ENCODE measurements at places on chromosomes 12 and 14.
A peak's percentile ranks its signal among the peaks of the same experiment; 100 is the strongest.

DNA sequence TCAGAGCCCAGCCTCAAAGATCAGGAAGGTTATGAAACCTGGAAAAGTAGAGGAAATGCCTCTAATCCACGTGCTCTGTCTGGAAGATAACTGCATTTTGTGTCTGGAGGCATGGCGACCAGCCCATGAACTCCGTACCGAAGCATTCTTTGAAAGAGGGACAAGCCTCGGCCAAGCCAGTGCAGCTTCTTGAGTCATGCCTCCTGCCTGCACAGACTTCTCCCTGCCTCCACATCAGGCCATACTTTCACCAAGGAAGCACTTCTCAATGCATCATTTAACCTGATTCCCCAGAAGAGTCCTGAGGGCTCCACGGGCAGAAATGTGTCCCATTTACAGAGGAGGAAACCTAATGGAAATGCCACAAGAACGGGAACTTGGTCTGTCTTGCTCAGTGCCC, 3.4 kb downstream of the ACTN1 start:
- no peak for DNase-seq

GRCh38 chr14:43001731-43002130, 1395.1 kb downstream of the LRFN5 start:
- DNase-seq: no peak

GRCh38 chr12:125330645-125331341, 265.6 kb downstream of the AACS start:
- peak; percentile 83 for DNase-seq

DNA sequence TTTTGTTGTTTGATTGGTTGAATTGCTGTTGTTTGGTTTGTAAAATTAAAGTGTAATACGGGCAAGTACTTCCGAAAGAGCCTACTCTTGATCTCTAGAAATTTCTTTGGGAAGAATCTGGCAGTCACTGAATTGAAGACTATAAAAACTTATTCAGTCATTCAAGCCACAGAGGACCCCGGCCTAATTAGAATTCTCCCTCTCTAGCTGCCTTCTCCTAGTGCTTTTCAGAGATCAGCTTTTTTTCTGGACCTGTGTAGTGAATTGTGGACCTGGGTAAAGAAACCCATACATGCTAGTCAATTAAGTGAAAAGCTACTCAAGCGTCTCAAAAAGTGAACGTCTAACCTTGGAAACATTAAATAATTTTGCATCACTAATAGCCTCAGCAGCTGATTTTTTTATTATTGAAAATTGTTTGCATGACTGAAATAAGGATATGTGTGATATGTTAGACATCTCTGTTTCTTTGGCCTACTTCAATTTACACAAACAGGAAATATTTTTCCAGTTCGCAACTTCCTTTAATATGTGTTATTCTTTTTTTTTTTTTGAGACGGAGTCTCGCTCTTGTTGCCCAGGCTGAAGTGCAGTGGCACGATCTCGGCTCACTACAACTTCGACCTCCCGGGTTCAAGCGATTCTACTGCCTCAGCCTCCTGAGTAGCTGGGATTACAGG, 27.2 kb downstream of the EFCAB11 start:
- DNase-seq: no peak

GRCh38 chr12:106238146-106238545, 9.7 kb downstream of the CKAP4 start:
- no peak for DNase-seq

- DNase-seq: no peak
These were observed 39.9 kb downstream of the MYO1H start for GRCh38 chr12:109387425-109388166.

DNA sequence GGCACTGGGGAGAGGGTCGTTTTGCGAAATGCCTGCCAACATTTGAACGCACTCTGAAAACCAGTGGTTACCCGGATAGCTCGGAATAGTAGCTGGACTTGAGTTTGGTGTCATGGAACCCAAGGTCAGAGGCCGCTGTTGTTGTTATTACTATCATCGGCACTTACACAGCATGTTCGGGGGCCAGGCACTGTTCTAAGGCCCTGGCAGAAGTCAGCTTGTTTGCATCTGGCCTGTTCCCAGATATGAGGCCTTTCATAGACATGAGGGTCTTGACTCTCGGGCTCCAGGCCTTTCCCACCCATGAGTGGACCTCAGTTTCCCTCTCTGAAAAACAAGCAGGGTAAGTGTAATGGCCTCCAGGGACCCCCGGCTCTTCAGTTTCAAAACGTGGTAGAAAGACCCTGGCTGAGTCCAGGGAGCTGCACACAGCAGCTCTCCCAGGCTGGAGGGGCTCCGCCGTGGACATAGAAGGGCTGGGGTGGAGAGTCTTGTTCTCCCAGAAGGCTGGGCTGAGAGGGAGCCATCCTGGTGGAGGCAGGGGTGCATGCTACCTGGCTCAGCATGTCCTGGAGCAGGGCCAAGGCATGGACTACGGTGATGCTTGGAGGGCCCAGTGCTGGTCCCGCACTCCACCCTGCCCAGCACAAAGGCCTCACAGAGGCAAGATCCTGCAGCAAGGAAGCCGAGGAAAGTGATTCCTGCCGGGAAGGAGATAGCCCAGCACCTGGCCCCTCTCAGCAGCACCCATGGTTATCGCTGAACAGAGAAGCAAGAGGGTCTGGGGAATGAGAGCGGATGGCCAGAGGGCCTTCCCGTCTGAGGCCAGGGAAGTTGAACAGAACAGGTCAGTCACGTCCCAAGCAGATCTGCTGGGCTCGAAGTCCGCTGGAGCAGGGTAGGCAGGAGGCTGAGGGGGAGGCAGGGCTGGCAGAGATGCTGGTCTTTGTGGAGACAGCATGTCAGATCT, 63.5 kb upstream of the C14orf180 start:
- DNase-seq: no peak

DNA sequence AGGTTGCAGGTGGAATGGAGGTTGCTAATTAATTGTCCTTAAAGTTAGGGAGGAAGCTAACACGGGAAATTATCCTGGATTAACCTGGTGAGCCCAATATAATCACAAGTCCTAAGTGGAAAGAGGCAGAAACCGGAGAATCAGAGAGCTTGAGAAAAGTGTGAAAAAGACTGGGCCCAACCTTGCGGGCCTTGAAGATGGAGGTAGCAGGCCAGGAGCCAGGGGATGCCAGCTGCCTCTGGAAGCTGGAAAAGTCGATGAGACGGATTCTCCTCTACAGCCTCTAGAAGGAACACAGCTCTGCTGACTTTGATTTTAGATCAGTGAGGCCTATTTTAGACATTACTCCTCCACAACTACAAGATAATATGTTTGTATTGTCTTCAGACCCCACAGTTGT, 2.1 kb downstream of the SDR9C7 start:
- no peak for DNase-seq

- no peak for DNase-seq
These were observed 15.8 kb downstream of the WNT5B start for GRCh38 chr12:1644534-1645438.

DNA sequence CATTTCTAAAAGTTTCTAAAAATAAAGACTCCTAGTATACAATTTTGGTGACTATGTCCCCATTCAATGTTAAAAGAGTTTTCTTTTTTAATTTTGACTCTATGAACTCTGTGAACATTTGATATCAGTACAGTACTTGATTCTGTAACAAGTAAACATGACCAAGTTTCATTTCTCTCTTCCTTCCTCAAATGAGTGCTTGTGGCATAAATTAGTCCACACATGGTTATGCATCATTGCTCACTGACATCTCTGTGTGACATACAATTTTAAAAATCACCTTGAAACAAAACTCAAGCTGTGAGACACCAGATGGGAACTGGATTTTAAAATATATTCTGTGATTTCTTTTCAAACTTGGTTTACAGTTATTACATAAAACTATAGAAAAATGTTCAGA, 253.9 kb upstream of the MDGA2 start:
- DNase-seq: no peak

DNA sequence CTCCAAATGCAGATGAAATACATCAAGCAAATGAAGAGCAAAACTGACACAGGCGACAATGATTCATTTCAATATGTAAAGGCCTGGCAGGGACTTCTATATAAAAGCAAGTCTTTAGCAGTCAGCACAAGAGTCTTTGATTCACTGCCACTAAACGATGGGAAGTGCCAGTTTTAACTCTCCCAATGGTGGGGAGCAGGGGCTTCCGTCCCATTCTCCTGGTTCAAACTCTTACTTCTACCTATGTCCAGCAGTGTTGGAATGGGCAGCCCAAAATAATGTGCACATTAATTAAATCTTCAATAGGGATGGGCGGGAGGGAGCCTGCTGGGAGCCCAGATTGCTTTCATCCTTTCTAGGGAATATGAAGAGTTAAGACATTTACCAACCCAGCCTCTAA, 97.5 kb upstream of the MDM1 start:
- no peak for DNase-seq

- peak; percentile 11 for DNase-seq
These were observed 64.5 kb downstream of the FOXG1 start for GRCh38 chr14:28831126-28831525.

GRCh38 chr14:89792489-89793366, 161.8 kb downstream of the EFCAB11 start:
- no peak for DNase-seq

- DNase-seq: no peak
These were observed 38.6 kb upstream of the KCNJ8 start for GRCh38 chr12:21813125-21813524.

DNA sequence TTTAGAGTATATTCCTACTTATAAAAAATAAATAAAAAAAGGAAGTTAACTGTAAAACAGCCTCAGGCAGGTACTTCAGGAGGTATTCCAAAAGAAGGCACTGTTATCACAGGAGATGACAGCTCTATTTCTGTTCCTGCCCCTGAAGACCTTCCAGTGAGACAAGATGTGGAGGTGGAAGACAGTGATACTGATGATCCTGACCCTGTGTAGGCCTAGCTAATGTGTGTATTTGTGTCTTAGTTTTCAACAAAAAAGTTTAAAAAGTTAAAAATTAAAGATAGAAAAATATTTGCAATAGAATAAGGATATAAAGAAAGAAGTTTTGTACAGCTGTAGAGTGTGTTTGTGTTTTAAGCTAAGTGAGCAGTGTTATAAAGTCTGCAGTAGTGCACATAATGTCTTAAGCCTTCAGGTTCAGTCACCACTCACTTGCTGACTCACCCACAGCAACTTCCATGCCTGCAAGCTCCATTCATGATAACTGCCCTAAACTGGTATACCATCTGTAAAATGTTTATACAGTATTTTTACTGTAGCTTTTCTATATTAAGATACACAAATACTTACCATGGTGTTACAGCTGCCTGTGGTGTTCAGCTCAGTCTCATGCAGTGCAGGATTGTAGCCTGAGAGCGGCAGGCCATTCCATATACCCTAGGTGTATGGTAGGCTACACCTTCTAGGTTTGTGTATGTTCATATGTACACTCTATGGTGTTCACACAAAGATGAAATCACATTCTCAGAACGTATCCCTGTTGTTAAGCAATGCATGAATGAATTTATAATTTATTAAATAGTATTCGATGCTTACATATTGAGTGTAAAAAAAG, 121.1 kb downstream of the ANO6 start:
- no peak for DNase-seq

GRCh38 chr14:86035882-86036281, 505.9 kb downstream of the FLRT2 start:
- DNase-seq: peak; percentile 0

GRCh38 chr14:85129921-85130320, 400.0 kb upstream of the FLRT2 start:
- DNase-seq: no peak

- DNase-seq: no peak
These were observed 40.1 kb downstream of the CACNA1C start for GRCh38 chr12:2092890-2093289.

GRCh38 chr12:121577443-121578180, 3.2 kb downstream of the KDM2B start:
- no peak for DNase-seq

DNA sequence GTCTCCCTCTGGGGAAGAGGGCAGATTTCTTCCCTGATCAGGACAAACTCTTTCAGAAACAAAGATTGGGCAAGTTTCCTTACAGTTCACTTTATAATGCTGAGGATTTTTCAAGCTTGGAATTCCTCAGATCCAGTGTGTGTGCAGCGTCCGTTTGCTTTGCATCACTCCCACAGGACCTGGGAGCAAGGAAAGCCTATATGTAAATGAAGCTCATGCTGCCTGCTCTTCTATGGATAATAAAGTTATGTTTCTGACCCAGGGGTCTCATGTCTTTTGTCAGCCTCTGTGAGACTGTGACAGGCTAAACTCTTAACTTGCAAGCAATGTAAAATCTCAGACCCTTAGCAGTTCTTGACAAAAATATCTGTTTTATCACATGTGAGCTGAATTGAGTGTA, 41.6 kb downstream of the TRHDE start:
- no peak for DNase-seq

DNA sequence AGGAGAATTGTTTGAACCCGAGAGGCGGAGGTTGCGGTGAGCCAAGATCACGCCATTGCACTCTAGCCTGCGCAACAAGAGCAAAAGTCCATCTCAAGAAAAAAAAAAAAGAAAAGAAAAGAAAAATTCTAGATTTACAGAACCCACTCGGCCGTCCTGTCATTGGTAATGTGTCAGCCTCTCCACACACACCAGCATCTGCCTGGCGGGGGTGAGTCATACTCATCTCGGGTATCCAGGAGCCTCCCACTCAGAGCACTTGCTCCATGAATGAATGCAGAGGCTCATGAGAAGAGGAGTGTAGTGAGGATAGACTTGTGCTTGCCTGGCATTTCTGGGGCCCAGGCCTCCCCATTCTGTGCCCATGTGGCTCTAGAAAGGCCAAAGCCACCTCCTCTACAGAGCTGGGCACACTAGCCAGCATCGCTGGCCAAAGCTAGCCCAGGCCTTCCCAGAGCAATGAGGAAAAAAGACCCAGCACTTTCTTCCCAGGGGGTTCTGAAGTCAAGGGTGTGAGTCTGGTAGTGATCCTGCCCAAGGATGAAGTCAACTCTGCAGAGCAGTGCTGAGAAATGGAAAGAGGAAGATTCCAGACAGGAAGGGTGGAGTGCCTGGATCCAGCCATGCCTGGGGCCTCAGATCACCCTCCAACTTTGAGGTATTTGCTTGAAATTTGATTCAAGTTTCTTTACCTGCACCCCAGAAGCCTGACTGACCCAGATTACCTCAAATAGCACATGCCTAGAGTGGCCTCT, 31.2 kb upstream of the KLC1 start:
- no peak for DNase-seq

GRCh38 chr14:67360470-67361206, 510 bp downstream of the EIF2S1 start:
- no peak for DNase-seq

DNA sequence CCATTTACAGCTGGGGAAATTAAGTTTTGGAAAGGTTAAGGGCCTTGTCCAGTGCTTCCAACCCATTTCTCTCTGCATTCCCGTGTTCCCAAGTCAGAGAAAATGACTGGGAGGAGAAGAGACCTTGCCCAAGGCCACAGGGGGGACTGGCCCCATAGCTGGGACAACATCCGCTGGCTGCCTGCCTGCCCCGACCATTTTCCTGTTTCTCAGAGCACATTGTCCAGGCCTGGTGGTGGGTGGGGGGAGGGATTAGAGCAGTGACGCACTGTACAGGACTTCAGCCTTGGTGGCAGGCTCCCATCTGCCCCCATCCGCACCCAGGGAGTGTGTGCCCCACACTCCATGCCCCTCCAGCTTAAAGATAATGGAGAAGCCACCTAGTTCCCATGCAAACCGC, 27.7 kb downstream of the DIO3 start:
- DNase-seq: no peak

- no peak for DNase-seq
These were observed 32.4 kb downstream of the ABCD2 start for GRCh38 chr12:39587225-39587624.

GRCh38 chr12:121822393-121823100, 18.7 kb downstream of the SETD1B start:
- DNase-seq: no peak

GRCh38 chr12:9649532-9649940, 20.0 kb upstream of the CLEC2D start:
- no peak for DNase-seq

Data from GM12891 (cell line).